AG08395 (cell line): ENCODE measurements at places on chromosomes 16 and 17.
A peak's percentile ranks its signal among the peaks of the same experiment; 100 is the strongest.

DNA sequence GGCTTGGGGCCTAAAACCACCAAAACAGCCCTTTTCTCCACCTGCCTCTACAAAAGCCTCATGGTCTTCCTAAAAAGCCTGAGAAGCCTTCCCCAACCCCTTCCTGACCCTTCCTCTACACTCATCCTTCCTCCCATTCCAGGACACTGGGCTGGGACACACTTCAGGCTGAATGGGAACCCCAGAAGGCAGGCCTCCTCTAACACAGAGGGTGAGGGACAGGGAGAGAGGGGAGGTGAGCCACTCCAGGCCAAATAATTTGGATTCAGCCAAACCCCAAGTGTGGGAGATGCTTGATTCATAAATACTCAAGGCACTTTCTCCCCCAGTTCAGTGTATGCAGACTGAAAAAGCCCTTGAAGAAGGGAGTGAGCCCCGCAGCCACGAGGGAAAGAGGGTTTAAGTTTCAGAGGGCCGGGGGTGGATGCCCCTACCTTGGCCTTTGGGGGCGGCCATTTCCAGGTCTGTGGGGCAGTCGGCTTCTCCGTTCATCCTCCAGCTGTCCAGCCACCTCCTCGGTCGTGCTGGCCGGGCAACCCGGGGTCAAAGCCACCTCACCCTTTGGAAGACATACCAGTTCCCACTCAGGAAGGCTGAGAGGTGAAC lies 1.6 kb downstream of the UBTF start:
- no peak for DNase-seq

- DNase-seq, result no peak
Measured at GRCh38 chr17:64155751-64156544, 26.0 kb upstream of the ERN1 start.

DNA sequence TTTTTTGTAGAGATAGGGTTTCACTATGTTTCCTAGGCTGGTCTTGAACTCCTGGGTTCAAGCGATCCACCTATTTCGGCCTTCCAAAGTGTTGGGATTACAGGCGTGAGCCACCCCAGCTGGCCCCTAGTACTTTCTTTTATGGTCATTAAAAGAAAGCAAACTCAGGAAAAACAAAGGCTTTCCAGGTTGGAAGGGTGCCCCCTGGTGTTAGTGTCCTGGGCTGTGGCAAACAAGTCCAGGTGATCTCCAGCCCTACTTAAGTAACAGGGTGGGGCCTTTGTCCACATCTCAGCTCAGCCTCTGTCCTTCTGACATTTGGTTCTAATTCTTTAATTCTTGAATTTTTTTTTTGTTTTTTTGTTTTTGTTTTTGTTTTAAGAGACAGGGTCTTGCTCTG lies 6.9 kb downstream of the IGFBP4 start:
- no peak for DNase-seq

GRCh38 chr17:66401364-66401763 lies 99.0 kb downstream of the PRKCA start:
- no peak for DNase-seq

DNA sequence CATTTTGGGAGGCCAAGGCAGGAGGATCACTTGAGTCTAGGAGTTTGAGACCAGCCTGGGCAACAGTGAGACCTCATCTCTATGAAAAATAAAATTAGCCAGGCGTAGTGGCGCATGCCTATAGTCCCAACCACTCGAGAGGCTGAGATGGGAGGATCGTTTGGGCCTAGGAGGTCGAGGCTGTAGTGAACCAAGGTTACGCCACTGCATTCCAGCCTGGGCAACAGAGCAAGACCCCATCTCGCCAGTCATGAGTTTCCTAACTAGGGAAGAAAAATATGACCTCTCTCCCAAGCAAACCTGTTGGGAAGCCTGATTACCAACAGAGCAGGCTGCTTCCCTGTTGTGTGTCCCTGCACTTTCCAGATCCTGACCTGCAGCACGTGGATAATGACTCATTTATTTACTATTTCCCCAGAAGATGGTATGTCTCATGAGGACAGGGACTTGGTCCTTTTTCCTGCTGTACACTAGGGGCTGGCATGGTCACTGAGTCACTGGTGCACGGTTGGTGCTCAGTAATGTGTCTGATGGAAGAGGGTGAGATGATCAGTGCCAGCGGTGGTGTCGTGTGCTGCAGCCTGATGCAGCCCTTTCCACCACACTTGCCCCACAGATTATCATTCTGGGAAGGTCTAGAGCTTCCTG lies 30.8 kb downstream of the NMT1 start:
- no peak for DNase-seq

GRCh38 chr17:81960130-81960958 lies 643 bp downstream of the NOTUM start:
- DNase-seq, result no peak

DNA sequence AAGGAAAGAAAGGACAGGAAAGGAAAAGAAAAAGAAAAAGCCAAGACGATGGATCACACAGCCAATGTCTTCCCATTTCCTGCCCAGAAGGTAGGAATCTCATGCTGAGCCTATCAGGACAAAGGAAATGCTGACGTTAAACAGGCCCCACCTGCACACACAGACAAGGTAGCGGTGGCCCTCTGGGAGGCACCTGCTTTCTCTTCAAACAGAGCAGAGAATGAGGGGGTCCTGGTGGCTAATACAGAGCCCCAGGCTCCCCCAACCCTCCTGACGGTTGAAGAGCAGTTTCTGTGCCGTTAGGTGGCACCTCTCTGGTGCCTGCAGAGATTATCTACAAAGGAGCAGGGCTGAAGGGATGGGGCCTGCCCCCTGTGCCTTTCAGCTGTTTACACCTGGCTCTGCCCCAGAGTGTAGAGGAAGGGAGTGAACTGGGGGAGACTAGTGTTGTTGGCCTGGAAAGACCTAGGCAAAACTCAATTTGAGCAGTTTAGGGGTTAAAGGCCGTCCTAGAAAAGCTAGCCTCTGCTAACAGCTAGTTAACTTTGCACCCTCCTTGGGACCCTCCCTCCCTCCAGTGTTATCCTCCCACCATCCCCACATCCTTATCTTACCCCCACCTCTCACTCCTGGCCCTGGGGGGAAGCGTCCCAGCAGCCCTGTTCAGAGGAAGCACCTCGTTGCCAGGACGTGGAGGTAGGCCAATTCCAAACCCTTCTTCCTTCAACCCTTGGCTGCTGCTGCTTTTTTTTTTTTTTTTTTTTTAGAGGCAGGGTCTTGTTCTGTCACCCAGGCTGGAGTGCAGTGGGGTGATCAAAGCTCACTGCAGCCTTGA lies 56.3 kb downstream of the ARHGAP27 start:
- DNase-seq, result no peak

- DNase-seq, result peak; percentile 83
Measured at GRCh38 chr17:67994817-67995569, 1.3 kb downstream of the C17orf58 start.

GRCh38 chr17:74271901-74272561 lies 2.0 kb upstream of the DNAI2 start:
- DNase-seq, result no peak

DNA sequence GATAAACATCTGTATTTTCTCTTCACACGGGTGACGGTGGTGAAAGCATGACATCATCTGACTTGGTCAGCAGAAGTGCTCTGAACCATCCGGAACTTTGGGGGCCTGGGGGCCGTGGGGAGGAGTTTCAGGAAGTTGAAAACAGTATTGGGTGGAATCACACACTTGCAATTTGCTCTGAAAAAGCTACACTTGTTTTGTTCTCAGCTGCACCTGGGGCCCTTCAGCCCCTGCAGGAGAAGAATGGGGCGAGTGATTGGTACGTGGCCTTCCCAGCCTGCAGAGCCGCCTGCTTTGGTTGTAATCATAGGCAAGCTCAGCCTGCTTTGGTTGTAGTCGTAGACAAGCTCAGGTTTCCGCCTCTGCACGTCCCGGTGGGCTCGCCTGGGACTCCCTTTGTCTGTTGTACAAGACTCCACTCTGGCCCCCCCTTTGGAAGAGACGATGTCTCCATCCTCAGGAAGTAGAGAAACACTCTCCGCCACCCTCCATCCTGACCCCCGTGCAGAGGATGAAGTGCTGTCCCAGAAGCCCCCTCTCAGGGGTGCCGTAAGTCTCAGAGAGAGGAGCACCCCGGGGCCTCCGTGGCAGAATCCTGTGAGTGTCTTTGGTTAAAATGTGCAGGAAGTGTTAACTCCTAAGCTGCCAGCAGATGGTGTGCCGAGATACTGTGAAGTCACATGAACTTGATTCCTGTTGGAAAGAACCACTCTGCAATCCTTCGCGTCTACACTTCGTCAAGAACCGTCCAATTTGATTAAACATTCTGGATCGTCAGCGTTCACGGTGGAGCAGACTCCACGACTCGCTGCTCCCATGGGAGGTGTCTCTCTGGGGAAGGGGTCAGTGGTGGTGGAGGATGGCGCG lies 5.4 kb downstream of the BANP start:
- no peak for DNase-seq

DNA sequence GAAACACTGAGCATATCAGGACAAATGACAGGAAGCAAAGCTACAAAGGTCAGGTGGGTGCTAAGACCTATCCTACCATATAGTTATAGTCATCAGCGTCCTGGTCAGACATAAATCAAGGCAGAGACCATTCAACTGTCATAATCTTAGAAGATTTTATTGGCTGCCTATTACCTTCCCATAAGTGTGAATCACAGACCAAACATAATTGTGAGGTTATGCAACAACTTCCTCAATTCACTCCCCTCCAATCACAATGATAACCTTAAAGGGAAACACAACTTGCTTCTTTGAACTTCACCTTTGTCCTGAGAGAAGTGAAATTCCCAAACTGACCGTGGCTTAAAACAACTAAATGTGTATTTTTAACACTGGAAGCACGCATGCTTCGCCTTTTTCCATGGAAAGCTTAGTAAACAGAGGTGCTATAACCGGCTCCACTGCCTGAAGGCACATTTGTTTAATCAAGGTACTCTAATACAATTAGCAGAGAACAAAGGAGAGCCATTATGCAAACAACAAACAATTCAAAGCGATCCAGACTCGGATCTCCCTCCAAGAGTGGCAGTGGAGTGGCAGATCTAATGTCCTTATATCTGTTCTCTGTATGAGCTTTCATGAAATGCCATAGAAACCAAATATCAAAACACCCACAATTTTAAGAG lies 84.9 kb downstream of the TMEM114 start:
- DNase-seq, result no peak

GRCh38 chr17:59626756-59627155 lies 7.1 kb downstream of the CLTC start:
- no peak for DNase-seq

GRCh38 chr17:79023886-79024771 lies at the start of gene C1QTNF1:
TSS of gene C1QTNF1 (plus strand) at chr17:79024169. CDS start at chr17:79043969, 19,800 bp downstream.
- no peak for DNase-seq

- DNase-seq, result no peak
Measured at GRCh38 chr16:2199621-2200139, 3.3 kb upstream of the CASKIN1 start.

DNA sequence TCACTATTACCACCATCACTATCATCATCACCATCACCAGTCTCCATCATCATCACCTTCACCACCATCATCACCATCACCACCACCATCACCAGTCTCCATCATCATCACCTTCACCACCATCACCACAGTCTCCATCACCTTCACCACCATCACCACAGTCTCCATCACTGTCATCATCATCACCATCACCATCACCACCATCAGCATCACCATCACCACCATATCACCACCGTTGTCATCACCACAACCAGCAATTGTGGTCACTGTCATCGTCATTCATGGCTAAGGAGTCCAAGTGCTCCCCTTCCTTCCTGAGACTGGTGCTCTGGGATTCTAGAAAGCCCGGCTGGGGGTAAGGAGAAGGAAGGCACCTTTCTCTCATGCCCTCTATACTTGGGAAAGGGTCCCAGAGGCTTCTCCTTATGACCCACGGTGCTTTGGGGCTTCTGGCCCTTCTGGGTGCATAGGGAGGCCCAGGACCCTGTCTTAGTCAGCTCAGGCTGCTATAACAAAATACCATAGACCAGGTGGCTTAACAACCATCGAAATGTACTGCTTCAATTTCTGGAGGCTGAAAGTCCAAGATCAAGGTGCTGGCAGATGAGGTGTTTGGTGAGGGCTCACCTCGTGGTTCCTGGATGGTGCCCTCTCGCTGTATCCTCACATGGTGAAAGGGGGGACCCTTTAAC lies 93.4 kb upstream of the GSE1 start:
- no peak for DNase-seq

DNA sequence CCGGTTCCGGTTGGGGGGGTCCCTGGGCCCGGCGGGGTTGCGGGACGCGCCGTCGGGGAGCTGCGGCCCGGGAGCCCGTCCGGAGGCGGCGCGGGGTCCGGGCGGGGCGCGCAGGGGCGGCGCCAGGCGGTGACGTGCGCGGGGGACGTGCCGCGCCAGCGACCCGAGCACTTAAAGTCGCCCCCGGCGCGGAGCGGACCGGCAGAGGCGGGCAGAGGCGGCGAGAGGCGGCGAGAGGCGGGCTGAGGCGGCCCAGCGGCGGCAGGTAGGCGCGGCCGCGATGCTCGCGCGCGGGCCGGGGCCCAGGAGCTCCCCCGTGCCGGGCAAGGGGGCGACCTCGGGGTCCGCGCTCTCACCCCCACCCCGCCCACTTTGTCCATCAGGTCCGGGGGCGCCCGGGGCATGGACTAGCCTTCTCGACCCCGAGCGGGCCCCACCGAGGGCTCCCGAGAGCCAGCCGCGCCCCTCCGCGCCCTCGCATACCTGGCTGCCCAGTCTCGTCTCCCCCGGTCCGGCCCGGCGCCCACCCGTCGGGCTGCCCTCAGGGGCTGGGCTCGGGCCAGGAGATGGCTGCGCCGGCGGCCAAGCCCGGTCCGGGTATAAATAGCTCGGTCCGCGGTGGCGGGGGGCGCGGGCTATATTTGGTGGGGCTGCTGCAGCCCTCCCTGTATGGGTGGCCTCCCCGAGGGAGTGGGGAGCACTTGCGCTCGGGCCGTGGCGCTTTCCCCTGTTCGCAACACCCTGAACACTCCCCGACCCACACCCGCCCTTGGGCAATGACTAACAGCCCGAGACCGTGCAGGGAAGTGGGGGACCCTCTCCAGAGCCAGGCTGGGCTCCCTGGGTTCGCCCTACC lies at the start of gene SLC16A3:
SLC16A3 (plus strand) TSS at position 201 of the 856 bp plus-strand sequence. CDS start 6,967 bp downstream, outside the sequence.
- peak; percentile 88 for DNase-seq

DNA sequence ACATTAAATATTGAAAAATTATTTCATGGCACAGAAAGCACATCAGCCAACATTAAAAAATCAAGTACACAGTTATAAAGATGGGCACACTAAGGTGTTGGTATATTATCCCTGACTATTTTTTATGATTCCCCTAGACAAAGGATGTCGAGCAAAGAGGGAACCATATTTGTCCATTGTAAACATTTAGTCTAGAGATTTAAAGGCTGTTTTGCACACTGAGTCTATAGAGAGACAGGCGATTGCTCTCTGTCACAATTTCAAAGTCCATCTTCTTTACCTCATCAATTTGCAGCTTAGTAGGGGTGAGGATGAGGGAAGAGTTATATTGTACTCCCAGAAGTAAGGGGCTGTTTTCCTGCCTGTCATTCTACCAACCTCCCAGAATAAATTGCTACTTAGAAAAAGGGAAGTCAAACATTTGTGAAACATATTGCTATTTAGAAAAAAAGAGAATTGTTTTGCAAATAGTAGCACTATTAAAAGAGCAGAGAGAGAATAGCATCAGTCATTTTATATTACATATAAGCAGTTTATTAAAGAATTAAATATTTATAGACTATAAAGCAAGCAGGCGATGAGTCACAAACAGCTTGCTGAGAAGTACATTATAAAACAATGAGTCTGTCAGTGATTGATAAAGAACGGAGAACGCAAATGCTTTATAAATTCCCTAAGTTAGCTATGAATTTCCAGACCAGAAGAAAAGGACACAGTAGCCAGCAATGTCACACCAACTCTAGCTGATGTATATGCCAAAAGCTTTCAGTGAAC lies 270.6 kb upstream of the PMFBP1 start:
- DNase-seq, result no peak

GRCh38 chr16:48128769-48129168 lies 27.0 kb downstream of the ABCC12 start:
- DNase-seq, result no peak

- DNase-seq, result no peak
Measured at GRCh38 chr17:72878975-72879660, 213.4 kb downstream of the SLC39A11 start.
